GM23338 (cell line): ENCODE measurements at places on chromosomes 5 and 9.
A peak's percentile ranks its signal among the peaks of the same experiment; 100 is the strongest.

DNA sequence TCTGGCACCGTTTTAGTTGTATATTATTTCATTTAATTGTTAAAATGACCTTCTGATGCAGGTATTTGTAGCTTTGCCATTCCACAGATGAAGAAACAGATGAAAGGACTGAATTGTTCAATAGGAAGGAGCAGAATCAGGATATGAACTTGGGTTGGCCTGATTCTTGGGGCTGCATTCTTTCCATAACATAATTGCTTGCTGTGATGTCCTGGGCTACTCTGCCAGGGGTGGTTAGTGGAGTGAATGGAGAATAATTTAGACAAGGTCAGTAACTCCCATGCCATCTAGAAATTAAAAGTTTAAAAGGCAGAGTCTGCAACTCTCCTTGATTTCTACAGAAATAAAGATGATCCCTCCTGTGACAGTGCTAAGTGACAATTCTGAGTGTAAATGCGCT lies 15.9 kb downstream of the TLR4 start:
- no peak for DNase-seq

DNA sequence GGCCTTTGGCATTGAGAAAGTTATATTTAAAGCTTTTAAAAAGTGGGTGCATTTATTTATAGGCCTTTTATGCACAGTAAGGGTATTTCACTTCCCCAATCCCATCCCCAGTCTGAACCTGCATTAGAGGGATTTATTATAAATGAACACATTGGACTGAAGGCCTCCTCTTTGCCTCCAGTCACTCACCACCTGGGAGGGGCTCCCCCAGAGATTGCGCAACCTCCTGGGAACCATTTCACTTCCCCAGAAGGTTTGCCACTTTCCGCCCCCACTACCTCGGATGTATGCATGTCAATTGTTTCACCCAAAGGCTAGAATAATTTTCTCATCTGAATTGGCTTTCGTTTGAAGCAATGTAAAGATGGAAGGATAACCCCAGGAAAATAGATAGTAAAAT lies 29.8 kb upstream of the VCAN start:
- no peak for DNase-seq

DNA sequence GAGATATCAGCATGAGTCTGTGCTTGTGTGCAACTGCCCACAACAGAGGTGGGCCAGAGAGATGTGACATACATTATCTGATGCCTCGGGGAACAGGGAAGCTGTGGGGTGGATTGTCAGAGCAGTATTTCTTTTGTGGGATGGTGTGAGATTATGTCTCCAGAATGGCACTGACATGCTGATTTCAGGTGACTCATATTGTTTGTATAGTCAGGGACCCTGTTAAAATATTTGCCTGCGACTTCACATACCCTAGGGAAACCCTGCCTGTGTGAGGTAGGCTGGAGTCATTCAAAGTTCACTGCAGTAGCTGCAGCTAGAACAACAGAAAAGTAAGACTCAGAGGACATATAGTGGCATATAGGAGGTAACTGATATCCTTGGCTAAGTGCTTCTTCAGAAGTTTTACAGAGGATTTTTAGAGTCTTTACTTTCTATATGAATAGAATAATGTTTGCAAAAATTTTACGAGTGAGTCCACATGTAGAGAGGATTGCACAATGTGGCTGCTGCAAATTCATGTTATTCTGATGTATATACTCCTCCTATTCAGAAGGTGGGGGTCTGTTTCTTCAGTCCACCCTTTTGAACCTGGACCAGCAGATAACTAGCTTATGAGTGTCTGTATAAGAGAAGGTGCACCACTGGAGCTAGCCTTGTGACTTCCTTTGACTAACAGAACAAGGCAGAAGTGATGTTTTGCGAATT lies 89.3 kb downstream of the MACIR start:
- DNase-seq = no peak

DNA sequence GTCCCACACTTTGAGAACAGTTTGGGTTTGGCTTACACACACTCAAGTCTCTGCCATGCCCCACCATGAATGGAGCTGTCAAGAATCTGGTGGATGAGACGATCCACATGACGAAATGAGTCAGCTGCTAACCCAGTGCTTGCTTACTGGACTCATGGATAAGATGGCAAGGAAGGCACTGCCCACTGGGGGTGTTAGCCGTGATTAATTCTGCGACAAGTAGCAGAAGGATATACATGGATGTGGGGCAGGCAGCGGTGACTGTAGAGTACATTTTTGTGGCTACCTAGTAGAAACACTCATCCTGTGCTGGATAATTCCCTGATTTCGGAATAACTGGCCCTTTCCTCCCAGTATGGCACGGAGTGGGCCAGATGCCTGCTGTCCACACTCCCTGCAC lies 77.5 kb downstream of the SPATA31C2 start:
- DNase-seq = no peak

DNA sequence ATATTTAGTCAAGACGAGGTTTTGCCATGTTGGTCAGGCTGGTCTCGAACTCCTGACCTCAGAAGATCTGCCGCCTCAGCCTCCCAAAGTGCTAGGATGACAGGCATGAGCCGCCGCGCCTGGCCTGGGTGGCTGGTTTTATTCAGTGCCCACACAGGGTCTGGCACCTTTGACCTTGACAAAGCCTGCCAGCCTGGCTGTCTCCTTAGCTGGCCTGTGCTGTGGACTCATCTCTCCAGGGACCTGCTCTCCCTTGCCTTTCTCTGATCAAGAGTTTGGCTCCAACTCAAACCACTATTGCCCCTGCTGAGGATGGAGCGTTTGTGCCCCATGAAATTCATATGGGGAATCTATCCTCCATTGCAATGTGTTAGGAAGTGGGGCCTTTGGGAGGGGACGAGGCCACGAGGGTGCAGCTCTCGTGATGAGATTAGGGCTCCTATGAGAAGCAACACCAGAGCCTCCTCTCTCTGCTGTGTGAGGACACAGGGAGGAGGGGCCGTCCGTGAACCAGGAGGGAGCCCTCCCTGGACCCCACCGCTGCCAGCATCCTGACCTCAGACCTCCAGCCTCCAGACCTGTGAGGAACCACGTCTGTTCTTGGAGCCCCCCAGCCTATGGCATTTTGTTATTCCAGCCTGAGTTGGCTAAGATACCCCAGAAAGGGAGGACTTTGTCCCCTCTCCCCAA lies 45.0 kb downstream of the MRPL36 start:
- DNase-seq = no peak

DNA sequence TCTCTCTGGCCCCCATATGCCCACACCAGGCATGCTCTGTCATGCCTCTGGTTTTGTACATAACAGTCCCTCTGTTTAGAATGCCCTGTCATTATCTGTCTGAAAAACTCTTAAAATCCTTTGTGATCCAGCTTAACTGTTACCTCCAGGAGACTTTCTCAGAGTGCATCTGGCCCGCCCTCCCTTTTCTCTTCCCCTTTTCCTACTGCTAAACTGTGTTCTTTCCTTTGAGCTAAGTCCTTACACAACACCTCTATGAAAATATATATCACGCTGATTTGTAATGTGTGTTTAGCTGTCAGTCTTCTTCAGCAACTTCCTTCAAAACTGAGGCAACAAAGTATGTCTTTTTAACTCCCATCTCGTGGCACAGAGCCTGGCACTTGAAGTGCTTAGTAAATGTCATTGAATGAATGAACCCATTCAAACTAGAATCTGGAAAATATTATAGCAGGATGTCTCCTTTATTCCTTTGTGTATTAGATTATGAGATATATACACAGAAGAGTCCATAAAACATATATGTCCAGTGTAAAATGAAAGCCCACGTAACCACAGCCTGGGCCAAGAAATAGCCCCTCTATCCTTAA lies 166.2 kb upstream of the KLF9 start:
- DNase-seq = no peak

GRCh38 chr5:78458843-78459242 lies 98.4 kb downstream of the SCAMP1 start:
- no peak for DNase-seq

DNA sequence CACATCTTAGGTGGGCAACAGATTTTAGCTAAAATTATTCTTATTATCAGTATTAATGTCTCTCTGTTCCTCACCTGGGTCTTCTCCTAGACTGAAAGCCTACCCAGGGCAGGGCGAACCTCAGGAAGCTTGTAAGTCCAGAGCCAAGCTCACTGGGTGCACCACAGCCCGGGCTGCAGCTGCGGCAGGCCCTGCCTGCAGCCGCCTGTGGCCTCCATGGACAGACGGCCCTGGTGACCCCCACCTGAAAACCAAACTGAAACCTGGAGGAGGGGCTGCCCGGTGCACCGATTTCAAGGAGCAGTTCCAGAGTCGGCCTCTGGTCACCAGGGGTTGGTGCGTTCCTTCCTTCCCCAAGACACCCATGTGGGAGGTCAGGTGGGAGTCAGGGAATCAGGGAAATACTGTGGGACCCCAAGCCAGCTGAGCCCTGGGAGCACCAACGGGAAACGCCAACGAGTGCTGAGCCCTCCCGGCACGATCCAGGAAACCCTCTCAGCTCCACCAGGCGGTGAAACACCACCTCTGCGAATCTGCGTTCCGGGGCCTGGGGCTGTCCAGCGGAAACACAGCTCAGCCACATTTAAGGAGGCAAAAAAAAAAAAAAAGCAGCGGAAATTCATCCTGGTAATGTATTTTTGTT lies 68.6 kb upstream of the PPP1R26 start:
- peak; percentile 48 for DNase-seq

GRCh38 chr5:25181249-25181648 lies 536.5 kb upstream of the CDH10 start:
- no peak for DNase-seq

DNA sequence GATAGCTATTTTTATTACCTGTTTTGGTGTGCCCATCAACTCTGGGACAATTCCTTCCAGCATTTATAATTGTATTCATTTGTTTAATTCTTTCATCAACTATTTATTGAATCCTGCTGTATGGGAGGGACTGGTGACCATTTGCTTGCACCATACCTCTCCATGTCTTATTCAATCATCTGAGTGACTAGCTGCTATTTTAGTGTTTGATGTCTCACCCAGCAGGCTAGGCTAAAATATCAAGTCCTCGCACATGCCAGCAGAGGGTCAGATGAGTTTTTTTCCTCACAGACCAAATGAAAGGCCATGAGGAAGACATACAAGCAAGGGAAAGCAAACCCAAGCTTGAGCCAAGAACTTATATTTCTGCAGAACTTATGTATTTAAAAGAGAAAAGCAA lies 63.9 kb downstream of the CETN3 start:
- DNase-seq = peak; percentile 12

- DNase-seq = no peak
Observed at GRCh38 chr5:41918105-41918504, 7.0 kb upstream of the FBXO4 start.

- DNase-seq = no peak
Observed at GRCh38 chr5:32222723-32223470, 48.8 kb upstream of the GOLPH3 start.

- DNase-seq = no peak
Observed at GRCh38 chr5:157126-157715, 34.1 kb upstream of the LRRC14B start.

DNA sequence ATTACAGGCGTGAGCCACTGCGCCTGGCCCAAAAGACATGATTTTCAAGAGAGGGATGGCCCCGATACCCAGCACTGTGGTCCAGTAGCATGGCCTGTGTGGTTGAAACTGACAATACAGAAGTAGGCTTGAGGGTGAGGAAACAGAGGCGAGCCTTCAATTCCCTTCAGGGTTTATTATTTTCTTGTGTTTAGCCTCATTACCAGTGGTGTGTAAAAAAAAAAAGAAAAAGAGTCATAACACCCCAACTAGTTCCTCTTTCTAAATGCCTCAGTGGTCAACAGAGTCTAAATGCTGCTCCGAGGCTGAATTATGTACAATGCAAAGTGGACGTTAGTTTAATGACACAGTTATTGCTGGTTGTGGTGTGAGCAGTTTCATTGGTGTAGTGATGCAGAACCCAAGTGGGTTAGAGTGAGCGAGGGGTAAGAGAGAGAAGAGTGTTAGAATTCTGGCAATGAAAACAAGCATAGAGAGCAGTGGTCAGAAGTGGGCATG lies 58.8 kb downstream of the SNX30 start:
- no peak for DNase-seq

GRCh38 chr5:173383711-173384110 lies 55.5 kb upstream of the STC2 start:
- DNase-seq = no peak

DNA sequence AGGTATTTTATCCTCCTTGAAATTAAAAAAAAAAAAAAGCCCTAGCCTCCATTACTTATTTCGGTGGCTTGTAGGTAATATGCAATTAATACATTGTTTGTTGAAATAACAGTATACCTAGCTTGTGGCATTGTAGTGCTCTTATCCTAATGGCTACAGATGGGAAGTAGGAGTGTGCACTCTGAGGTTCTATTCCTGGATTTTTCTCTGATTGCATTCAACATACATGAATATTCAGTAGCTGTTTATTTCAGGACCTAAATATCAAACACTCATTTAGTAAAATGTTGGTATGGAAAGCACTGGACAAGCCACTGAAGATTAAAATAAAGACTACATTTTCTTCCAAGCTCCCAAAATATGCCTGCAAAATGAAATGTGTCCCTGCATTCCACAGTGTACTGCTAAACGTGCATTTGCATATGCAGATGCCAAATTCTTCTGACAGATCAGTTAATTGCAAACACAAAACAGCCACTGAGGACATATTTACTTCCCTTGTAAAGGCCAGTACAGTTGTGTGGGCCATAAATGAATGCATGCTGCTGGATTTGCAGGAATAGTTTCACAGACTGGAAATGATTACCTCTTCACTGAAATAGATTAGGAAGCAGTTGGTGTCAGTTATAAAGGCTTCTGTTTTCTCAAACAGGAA lies 826.1 kb downstream of the PRELID2 start:
- peak; percentile 6 for DNase-seq

GRCh38 chr5:1182360-1182632 lies 19.1 kb upstream of the SLC6A19 start:
- no peak for DNase-seq

- no peak for DNase-seq
Observed at GRCh38 chr9:123316053-123316718, 39.8 kb upstream of the CRB2 start.

DNA sequence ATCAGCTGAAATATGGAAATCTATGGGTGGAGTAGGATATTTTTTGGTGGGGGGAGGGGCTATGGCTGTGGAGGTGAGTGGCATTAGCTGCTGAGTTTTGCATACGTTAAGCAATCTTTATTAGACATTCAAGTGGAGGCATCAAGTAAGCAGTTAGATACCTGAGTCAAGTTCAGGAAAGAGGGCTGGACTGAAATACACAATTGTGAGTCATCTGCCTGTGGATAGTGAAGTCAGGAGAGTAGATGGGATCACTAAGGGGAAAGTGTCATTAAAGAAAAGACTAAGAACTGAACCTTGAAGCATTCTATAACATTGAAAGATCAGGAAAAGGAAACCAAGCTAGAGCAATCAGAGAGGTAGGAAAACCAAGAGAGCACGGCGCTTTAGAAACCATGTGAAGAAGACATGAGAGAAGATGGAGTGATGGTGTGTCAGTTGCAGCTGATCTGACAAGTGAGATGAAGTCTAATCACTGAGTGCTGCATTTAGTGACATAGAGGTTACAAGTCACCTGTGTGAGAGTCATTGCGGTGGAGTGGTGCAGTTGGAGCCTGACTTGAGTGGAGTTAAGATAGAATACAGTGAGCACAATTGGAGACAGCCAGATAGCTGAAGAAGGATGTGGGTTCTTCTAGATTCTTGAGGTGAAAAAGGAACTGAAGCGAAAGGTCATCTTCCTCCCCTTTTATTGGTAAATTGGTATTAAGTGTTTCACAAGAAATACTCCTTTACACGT lies 88.7 kb downstream of the PIP5K1B start:
- DNase-seq = no peak

- no peak for DNase-seq
Observed at GRCh38 chr9:6646293-6646636, 736 bp upstream of the GLDC start.

GRCh38 chr5:50325237-50325832 lies 115.8 kb downstream of the EMB start:
- peak; percentile 35 for DNase-seq
